BJ (cell line): ENCODE measurements at places on chromosomes 1 and 21. TPM values are rescaled to one million over a fixed set of nuclear protein-coding genes. Genes with fewer than 3 reads are reported as not detected.

DNA sequence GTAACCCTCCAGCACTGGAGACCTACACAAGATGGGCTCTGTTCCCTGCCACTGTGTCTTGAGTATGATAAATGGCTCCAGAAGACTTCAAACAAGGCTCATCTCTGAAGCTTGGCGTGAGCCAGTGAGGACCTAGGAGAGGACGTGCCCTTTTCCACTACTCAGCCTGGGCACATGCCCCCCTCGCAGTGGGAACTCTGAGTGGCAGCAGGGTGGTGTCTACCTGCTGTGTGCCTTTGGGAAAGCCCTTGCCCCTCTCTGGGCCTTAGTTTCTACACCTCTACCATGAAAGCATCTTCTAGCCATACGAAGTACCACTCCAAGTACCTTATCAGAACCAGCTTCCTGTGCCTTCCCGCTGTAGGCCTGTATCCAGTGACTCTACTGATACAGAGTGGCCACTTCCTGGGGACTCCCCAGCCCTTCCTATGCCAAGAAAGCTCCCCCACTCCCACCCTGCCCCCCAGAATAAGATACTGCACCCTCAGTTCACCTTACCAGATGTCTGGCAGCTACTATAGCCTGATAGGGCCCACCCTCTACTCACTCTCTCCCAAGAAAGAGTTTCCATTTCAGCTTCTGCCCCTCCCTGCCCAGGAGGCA lies 3.1 kb upstream of the MOB3C start:
- no peak for DNase-seq

The NUDT4B gene
- 19.6 and 20.4 TPM in 2 replicates for polyA plus RNA-seq

The DNAJC28 gene
- 0.38 and 0.91 TPM in 2 replicates for polyA plus RNA-seq

The DIRAS3 gene
- 0.39 and 0.53 TPM in 2 replicates for polyA plus RNA-seq
